Stimulated activated CD4-positive, alpha-beta T cell treated with anti-CD3 and anti-CD28 coated beads, Interleukin-12 subunit alpha, Interleukin-12 subunit beta, amount 100 ng/mL, for 24 hours (primary cell): ENCODE measurements at places on chromosomes 11 and 22.

- no peak for DNase-seq
Measured at GRCh38 chr11:119258180-119258579, 52.0 kb downstream of the CBL start.

GRCh38 chr22:45889539-45890350, 87.2 kb downstream of the WNT7B start:
- DNase-seq = no peak

DNA sequence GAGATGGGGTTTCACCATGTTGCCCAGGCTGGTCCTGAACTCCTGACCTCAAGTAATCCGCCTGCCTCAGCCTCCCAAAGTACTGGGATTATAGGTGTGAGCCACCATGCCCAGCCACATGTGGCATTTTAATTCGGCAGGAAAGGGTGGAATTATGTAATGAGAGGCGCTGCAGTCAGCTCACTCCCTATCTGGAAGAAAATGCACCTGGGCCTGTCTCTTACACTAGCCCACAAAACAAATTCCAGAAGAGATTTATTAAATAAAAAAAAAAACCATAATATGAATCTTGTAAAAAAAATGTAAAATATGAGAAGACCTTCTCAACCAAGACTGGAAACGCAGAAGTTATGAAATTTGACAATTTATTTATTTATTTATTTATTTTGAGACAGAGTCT, 8.2 kb upstream of the KAT5 start:
- DNase-seq = no peak

DNA sequence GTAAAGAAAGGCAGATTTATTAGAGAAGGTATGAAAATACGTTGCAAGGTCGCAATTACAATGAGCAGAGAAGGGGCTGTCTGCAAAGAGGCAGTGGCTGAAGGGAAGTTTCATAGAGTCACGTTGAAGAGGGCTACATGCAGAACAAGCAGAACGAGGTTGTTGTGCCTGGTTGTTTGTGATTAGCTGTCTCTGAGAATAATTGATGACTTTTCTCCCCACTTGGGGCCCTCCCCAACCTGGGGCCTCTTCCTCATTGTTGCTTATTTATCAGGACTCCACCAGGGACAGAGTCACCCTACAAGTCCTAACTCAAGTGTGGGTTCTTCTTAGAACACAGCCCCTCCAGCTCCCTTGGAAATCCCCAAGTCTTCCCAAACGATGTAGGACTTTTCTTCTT, 29.1 kb downstream of the CSF2RB start:
- DNase-seq = no peak

GRCh38 chr22:46796566-46797195, 34.2 kb downstream of the TBC1D22A start:
- no peak for DNase-seq

GRCh38 chr11:74777877-74778276, 29.2 kb downstream of the RNF169 start:
- no peak for DNase-seq

DNA sequence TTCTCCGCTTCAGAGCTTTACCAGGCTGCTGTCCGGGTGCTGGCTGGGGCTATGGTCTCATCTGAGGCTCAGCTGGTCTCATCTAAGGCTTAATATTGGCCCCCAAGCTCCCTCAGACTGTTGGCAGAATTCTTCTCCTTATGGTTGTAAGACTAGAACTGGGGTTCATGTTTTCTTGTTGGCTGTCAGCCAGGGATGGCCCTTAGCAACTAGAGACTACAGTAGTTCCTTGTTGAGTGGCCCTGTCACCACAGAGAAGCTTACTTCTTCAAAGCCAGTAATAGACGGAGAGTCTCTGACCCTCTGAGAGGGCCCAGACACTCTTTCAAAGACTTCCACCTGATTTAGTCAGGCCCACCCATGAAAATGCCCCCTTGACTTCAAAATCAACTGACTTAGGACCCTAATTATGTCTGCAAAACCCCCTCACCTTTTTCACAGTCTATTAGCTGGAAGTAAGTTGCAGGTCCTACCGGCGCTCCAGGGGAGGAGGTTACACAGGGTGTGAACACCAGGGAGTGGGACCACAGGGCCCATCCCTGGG, 24.2 kb upstream of the TREH start:
- no peak for DNase-seq

DNA sequence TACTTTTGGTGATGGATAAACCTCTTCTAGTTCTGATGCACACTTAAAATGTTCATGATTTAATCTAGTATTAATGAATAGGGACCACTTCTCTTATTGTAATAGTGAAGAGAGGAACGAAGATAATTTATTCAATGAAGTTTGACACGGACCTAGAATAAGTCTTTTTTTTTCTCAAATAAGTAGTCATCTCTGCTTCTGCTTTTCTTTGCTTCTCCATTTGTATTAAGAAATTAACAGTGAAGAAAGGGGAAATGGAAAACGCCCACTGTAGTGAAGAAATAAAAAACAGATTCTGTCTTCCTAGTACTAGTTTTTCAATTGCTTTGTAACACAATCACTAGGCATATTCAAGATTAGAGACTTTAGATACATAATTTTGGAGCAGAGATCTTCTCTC, 73.0 kb downstream of the CD44 start:
- no peak for DNase-seq

- DNase-seq = no peak
Measured at GRCh38 chr11:88508418-88508758, 170.9 kb upstream of the CTSC start.

GRCh38 chr22:36282328-36282831, 29.4 kb downstream of the APOL1 start:
- no peak for DNase-seq

DNA sequence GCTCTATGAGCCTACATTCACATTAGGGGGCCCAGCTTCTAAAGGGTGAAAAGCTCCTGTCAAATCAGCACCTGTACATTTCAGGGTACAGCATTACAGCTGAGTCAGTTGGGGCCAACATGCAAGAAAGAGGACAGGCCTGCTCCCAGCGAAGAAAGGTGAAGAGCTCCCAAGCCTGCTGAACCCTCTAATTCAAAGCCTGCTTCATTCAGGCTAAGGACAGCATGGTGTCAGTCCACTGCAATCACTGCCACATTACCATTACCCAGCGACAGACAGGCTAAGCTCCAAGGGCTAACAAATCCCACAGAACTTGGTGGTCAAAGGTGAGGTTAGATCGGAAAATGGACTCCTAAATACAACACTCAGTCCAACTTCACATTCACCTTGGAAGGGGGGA, 65.4 kb upstream of the CHRM4 start:
- DNase-seq = no peak

GRCh38 chr22:24926849-24927579, 19.5 kb downstream of the LHFPL7 start:
- no peak for DNase-seq

DNA sequence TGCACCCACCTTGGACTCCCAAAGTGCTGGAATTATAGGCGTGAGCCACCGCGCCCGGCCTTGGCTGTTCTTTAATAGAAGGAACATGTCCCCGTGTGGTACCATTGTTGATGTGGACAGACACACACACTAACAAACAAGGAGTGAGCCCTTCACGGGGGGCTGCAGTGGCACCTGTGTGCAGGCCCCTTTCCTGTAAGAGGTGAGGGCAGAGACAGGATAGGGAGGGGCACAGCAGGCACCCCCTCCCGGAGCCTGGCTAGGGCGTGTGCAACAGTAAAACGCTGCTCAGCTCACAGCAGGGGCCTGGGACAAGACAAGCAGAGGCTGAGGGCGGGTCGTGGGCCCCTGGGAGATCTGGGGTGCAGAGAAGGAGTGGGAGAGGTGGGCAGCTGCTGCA, 37.8 kb downstream of the GRIK4 start:
- no peak for DNase-seq

DNA sequence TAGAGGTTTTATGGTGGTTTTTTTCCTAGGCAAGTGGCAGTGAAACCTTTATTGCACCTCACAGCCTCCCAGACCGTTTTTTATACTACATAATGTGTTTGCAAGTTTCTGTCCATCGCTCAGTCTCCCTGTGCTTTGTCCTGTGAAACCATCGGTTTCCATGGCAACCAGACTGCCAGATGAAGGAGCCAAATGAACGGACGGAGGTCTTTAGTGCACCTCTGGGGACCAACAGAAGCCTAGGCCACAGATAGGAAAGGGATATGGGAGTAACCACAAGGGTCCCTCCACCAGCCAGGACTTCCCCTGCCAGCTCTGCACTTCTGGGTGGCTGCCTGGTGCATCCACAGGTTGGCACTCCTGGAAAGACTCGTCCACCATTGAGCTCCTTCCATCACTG, 165.0 kb downstream of the CHST1 start:
- no peak for DNase-seq

DNA sequence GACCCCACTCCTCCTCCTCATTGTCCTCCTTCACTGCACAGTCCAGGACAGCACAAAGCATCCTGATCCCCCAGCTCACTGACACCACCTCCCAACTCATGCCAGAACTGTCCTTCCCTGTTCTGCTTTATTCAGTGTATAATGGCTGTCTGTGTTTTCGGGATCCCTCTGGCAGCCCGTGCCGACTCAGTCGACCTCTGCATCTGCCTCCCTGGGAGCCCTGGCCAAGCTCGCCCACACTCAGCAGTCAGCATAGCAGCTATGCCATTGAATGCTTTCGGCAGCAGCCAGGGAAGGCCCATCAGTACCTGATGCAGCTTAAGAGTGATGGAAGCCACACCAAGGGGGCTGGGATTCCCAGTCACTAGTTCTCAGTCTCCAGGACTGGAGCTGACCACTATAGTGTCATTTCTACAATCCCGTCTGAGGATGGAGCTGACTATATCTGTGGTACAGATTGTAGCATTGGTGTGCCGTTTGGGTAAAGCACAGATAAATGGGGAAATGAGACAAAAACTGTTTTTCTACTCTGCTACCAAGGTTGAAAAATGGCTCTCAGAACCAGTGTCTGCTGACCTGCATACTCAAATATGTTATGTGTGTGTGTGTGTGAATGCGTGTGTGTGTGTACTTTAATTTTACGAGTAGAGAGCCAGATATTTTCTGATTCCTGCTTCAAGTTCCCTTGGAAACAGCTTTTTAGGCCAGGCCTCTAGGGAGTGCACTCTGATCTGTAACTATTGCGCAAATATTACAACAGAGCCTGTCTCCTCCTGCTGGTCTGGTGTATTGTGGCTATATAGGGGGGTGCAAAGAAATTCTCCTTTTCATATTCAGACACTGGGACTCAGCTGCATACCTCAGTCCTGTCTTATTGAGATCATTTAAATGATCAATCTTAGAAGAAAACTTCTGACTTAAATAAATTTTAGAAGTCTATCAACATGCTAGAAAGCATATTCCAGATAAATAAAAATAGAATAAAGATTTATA, 78.8 kb upstream of the TOP3B start:
- DNase-seq = no peak

DNA sequence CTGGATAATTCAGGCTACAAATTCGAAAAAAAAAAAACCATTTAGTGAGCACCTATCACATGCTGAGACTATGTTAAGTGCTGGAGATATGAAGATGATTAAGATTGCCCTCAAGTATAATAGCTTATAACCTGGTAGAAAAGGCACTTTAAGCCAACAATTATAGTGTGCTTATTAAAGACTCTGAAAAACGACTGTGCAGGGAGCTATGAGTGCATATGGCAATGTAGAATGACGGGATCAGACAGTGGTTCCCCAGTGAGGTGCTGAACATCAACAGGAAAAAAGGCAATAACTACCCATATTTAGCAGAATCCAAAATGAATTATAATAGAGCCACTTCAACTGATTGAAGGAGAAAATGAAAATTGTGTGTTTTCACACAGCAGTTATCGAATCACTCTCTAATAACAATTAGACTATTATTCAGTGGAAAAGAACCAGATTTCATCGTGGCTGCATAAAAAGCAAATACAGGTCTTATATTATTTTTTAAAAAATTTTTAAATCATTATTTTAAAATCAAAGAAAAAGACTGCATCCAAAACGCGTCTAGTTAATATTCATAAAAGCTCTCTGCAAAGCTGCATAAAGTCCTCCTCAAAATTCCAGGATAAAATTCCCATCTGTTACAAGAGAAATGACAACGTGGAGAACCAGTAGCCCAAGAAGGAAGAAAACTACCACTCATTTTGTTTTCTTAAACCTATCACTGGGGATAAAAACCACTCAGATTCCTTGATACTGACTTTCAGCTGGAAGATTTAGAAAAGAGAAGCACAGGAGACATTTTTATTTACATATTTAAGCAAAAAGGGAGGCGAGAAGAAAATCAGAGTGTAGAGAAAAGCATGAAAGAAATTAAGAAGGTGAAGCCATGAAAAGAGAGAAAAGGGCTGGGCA, 1.1 kb downstream of the MTMR2 start:
- DNase-seq = no peak

- no peak for DNase-seq
Measured at GRCh38 chr11:73189723-73190556, 28.1 kb upstream of the P2RY2 start.

- DNase-seq = no peak
Measured at GRCh38 chr11:27477831-27478230, 5.2 kb upstream of the LGR4 start.

- DNase-seq = no peak
Measured at GRCh38 chr22:29382580-29383302, 5.6 kb downstream of the AP1B1 start.

DNA sequence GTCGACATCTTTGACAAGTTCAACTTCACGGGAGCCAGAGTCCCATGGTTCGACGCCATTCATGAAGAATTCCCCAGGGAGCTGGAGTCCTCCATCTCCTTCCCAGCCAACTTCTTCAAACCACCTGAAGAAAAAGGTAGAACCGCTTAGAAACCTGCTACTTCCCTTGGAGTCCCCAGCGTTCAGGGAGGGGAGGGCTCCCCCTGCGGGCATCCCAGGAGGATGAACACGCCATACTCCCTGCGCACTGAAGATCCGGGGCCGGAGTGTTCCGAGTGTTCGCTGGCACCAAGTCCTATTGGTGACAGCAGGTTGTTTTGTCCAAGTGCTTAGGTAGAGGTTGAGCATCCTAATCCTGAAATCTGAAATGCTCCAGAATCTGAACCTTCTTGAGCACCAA, 51.7 kb upstream of the PRODH start:
- no peak for DNase-seq

- no peak for DNase-seq
Measured at GRCh38 chr11:44978961-44979331, 28.3 kb upstream of the TP53I11 start.

DNA sequence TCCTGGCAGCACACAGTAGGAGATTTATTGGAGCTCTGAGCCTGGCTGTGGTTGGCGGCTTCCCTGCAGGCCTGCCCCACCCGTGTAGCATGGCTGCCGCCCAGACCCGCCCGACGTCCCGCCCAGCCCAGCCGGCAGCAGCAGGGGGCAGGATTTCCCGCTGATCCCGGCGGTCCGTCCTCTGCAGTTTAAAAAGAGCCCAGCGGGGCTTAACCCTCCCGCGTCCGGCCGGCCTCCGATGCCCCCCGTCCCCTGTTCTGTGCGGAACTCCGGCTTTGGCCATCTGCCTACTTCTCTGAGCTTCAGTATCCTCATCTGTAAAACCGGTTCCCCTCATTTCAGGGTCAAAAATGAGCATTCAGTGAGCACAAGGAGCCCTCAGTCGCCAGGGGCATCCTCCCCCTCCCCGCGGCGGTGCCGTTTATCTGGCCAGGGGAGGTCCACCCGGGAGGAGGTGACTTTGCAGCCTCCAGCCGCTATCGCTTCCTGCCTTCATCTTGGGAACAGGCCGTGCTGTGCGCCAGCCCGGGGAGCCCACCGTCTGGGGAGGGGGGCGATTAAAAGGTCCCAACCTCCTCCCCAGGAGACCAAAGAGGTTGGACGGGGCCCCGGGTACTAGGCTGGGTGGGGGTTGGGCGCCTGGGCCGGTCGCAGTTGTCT, at the start of gene GAS2L1:
Gene GAS2L1, plus strand, starts transcription at position 476 of the 660 bp plus-strand sequence. CDS start 1,456 bp downstream, outside the sequence.
- no peak for DNase-seq
